ENCODE measurements at places on chromosomes 7 and 10.

- ATAC-seq, result no peak
Measured at GRCh38 chr10:99276848-99277486, 41.3 kb upstream of the HPSE2 start.

DNA sequence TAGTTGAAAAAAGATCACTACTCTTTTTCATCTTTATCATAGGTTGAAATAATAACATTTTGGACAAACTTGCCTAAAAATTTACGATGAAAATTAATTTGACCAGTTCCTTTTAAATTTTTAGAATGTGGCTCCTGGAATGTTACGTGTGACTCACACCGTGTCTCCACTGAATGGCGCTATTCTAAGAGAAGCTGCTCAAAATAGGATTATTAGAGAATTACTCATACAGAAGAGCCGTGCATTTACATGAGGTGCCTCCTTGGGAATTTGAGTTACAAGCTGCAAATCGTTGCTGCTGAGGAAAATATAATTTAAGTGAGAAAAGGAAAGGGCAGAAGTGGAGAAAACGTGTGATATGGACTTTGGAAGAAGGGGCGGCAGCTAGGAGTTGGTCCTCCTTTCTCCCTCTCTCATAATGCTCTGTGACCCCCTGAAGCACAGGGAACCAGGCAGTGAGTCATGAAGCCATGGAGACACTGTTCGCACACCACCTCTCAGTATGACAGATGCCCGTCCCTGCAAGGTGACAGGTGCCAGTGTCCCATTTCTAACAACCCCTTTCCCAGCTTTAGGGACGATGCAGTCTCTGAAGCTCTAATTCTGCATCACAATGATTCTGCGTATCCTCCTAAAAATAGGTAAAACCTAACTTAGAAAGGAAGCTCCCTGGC lies 323.2 kb upstream of the COBL start:
- ATAC-seq, result no peak

DNA sequence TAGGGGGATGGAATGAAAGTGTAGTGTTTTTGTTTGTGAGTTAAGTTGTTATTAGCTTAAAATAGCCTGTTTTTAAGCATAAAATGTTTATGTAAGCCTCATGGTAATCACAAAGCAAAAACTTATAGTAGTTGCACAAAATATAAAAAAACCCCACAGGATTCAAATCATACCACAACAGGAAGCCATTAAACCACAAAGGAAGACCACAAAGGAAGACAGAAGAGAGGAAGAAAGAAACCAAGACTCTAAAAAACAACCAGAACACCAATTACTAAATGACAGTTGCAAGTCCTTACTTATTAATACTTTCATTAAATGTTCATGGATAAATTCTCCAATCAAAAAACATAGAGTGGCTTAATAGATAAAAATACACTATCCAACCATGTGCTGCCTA lies 63.6 kb downstream of the ANKRD7 start:
- ATAC-seq, result peak; percentile 14

GRCh38 chr10:129660569-129660968 lies 193.5 kb downstream of the MGMT start:
- no peak for ATAC-seq

DNA sequence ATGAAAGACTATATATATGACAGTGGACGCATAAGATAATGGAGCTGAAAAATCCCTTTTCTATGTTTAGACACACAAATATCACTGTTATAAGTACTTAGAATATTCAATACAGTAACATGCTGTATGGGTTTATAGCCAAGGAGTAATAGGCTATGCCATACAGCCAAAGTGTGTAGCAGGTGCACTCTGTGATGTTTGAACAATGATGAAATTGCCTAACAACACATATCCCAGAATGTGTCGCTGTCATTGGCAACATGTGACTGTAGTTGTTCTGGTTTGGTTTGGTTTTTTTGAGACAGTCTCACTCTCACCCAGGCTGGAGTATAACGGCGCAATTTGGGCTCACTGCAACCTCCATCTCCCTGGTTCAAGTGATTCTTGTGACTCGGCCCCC lies 26.1 kb downstream of the NOM1 start:
- no peak for ATAC-seq

DNA sequence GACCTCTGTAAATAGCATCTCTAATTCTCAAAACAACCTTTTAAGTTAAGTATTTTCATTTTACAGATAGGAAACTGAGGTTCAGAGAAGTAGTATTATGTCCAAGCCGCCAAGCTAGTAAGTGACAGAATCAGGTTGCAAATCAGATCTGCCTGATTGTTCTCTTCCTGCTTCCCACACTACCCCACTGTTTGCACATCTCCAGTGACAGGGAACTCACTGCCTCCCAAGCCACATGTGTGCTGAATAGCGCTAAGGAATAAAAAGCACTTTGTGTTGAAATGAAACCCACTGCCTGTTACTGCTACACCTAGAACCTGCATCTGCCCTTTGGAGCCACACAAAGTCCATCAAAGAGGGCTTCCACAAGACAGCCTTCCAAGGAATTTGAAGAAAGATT lies 45.1 kb upstream of the WDR11 start:
- ATAC-seq, result no peak

DNA sequence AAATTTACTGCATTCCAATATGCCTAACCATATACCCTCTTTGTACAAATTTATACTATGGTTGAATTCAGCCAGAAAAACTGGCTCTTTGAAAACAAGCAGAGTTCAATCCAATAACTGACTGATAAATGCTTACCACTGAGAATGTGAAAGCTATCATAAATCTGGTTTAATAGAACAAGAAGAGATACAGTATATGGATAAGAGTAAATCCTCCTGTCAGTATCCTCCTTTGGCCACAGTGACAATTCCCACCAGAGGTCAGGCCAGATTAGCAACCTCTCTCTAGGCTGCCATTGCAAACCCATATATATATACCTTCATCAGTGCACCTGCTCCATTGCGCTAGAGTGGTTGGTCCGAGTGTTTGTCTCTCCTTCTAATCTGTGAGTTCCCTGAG lies 647.2 kb downstream of the GRM8 start:
- ATAC-seq, result no peak

DNA sequence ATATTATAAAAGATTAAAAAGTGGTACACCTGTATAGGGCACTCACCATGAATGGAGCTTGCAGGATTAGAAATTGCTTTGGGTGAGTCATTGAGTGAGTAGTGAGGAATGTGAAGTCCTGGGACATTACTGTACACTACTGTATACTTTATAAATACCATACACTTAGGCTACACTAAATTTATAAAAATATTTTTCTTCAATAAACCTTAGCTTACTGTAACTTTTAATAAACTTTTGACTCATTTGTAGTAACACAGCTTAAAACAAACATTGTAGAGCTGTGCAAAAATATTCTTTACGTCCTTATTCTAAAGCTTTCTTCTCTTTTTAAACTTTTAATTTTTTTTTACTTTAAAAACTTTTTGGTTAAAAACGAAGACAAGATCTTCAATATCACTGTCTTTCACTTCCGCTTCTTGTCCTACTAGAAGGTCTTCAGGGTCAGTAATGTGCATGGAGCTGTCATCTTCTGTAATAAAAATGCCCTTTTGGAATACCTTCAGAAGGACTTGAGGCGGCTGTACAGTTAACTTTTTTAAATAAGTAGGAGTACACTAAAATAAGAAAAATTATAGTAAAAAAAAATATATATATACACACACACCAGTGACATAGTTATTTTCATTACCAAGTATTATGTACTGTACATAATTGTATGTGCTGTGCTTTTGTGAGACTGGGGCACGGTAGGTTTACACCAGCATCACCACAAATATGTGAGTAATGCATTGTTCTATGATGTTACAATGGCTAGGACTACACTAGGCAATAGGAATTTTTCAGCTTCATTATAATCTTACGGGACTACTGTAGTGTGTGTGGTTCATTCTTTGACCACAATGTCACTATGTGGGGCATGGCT lies 3.5 kb downstream of the STK31 start:
- no peak for ATAC-seq

GRCh38 chr10:70197235-70197945 lies 27.1 kb upstream of the SAR1A start:
- no peak for ATAC-seq

- peak; percentile 46 for ATAC-seq
Measured at GRCh38 chr10:92839191-92840085, 8.9 kb upstream of the EXOC6 start.

GRCh38 chr7:13097499-13097898 lies 410.1 kb downstream of the ARL4A start:
- ATAC-seq, result no peak

DNA sequence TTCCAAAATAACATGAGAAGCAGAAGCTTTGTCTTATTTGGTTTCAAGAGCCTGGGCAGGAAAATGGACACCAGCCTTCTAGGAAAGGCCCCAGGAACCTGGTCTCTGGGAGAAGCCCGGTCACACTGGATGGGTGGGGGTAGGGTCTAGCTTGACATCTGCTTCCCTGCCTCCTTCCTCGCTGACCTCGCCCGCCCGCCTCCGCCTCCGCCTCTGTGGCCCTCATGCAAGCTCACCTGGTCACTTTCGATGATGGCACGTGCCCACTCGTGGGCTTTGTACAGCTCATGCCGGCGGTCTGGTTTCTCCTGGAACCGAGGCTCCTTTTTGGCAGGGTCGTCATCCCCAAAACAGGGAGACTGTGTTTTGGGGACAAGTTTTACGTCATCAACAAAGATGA lies 63.4 kb downstream of the SCRN1 start:
- ATAC-seq, result no peak

DNA sequence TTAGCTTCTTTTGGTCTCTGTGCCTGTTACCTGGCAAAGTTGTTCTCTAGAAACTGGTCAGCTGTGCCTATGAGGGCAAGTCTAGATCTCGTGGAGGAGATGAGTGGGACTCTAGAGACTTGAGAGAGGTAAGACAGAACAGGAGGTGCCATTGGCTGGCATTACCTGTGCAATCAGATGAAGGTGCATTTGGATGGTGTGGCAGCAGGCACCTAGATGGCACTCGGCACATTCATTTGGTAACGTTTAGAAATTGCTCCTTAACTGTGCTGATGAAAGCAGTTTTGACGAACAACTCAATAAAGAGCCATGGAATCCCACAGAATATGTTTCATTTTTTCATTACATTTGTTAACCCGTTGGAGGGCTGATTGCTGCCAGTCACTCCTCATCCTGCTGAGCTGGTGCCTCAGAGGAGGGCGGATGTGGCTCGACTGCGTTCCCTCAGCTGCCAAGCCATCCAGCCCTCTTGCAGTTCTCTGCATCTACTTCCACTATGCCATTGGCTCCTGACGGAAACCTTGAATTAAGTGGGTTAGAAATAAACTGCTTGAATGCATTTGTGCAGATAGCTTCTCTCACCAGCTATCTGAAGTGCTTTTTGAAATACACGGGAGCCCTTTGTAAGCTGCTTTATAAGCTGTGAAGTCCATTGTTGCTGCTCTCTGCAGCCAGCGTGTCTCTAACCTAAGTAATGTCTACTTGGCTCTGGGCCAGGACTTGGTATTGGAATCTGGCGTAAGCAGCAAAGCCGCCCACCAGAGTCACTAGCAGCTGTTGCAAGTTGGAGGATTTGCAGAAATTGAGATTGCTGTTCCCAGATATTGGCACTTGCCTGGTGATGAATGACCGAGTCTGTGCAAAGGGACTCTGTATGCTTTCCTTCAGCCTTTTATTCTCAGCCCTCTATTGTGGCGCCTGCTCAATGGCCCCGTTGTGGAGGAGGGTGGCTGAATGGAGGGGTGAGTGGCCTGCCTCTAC lies 87.4 kb downstream of the LRRC4 start:
- ATAC-seq, result no peak

DNA sequence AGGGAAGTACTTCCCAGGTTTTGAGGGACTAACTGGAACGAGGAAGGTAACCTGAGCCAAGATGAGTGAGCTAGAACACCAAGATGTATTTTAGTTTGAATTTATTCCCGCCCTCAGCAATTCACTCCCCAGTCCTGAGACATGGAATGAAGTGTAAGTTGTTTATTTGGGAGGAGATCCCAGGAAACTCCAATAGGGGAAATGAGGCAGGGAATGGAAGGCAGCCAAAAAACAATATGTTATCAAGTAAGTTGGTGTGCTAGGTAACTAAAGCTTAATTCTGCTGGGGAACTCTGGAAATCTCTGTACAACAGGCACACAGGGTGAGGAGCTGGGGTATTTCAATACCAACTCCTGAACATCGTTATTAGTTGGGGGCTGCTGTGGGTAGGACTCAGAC lies 189.7 kb upstream of the HDAC9 start:
- no peak for ATAC-seq

GRCh38 chr10:90718182-90718581 lies 139.7 kb downstream of the HTR7 start:
- no peak for ATAC-seq

GRCh38 chr10:11586170-11586569 lies 25.3 kb downstream of the USP6NL start:
- no peak for ATAC-seq

DNA sequence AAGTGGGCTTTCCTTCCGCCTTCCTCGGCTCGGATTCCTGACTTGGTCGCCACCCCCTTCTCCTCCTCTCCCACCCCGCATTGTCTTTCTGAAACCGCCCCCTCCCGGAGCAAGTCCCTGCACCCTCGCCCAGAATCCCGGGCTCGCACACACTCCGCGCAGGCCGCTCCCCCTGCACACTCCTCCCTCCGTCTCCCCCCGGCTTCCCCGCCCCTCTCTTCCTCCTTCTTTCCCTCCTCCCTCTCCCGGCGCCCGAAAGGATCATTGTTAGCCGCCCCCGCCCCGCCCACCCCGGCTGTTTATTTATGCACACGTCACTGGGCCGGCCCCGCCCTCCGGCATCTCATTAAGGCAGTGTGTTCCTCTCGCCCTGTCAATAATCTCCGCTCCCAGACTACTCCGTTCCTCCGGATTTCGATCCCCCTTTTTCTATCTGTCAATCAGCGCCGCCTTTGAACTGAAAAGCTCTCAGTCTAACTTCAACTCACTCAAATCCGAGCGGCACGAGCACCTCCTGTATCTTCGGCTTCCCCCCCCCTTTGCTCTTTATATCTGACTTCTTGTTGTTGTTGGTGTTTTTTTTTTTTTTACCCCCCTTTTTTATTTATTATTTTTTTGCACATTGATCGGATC lies at the start of gene TCF7L2:
TSS of gene TCF7L2 (plus strand) at position 373 of the 633 bp plus-strand sequence. CDS start 510 bp downstream, outside the sequence.
- ATAC-seq, result peak; percentile 46

GRCh38 chr7:27091941-27092818 lies 3.6 kb downstream of the HOXA1 start:
- ATAC-seq, result no peak

GRCh38 chr7:34845666-34846361 lies 187.8 kb downstream of the NPSR1 start:
- peak; percentile 43 for ATAC-seq

DNA sequence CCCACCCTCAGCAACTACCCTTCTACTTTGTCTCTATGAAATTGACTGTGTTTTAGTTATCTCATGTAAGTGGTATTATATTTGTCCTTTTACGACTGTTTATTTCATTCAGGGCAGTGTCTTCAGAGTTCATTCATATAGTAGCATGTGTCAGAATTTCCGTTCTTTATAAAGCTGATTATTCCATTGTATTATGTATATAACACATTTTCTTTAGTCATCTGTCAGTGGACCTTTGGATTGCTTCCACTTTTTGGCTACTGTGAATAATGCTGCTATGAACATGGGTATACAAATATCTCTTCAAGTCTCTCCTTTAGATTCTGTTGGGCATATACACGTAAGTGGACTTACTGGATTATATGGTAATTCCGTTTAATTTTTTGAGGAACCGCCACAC lies 14.5 kb downstream of the SLF2 start:
- no peak for ATAC-seq

Measured in activated T-helper 17 cell treated with anti-CD3 and anti-CD28 coated beads, Interleukin-2, amount 50 U/mL, for 72 hours (primary cell).